Islet precursor cell (in vitro differentiated cells): ENCODE measurements at places on chromosomes 4 and X.

DNA sequence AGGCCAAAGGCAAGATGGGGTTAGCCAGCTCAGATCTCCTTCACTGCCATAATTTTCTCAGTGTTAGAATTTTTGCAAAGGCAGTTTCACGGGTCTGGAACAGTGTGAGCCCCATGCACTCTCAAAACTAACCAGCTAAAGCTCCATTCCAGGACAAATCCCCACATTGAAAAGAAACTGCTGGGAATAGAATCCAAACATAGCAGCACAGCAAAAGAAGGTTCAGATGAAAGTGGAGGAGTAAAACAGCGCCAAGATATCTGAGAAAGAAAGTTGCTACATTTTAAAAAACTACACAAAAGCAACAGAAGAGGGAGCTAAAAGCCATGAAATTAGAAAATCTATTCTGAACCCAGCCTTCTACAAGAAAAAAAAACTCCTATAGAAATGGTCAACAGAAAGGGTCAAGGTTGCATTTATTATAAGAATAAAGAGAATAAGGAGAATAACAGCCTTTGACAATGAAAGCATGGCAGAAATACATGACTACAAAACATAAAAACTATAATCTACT, 39.6 kb upstream of the SLC7A3 start:
- DNase-seq, result no peak

DNA sequence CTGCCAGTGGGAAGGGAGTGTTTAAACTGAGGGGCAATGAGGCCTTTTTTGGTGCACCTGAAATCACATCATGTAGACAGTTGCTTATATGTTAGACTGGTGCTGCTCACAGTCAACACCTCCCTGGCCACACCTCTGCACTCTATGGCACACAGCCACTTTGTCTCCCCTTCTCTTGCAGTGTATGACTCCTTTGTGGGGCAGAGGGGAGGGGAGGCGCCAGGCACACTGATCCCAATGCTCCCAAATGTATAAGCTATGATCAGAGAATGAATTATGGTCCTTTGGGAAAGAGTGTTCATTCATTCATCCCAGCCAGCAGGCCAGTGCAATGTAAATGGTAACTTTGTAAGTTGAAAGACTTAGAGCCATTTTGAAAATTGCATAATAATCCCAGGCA, 4.6 kb upstream of the GPC3 start:
- DNase-seq, result no peak

DNA sequence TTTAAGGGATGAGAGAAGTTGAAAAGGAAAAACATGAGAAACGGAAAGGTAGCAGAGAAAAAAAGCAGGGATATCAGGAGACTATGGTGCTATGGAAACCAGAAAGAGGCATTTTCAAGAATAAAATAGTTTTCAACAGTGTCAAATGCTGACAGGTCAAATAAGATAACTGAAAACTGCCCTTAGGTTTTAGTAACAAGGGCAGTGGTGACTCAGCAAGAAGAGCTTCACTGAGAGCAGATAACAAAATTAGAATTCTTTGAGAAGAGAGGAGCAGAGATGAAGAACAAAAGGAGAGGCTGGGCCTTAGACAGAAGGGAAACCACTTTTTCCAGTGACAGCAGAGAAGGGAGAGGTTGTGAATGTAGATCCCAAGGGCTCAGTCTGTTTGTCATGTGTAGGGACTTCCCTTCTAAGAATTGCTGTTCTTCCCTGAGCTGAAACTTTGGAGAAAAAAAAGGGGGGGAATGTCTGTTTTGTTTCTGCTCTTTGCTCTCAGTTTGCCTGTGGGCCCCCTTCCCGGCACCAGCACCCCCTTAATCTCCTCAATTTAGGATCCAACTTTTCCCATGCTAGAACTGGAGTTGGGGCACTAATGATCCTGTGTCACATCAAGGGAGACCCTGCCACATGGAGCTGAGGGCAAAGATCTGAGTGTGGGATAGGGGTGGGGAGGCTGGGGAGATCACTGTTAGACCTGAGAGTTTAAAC, 26.8 kb upstream of the MAGEA10 start:
- DNase-seq, result no peak

GRCh38 chr4:53963781-53964180, 100.6 kb downstream of the CHIC2 start:
- DNase-seq, result peak; percentile 3

- no peak for DNase-seq
These were observed 55.5 kb downstream of the PDLIM5 start for GRCh38 chr4:94507281-94507680.

GRCh38 chr4:114636192-114636935, 37.8 kb downstream of the UGT8 start:
- DNase-seq, result no peak

GRCh38 chr4:11079171-11079570, 349.5 kb downstream of the HS3ST1 start:
- no peak for DNase-seq

DNA sequence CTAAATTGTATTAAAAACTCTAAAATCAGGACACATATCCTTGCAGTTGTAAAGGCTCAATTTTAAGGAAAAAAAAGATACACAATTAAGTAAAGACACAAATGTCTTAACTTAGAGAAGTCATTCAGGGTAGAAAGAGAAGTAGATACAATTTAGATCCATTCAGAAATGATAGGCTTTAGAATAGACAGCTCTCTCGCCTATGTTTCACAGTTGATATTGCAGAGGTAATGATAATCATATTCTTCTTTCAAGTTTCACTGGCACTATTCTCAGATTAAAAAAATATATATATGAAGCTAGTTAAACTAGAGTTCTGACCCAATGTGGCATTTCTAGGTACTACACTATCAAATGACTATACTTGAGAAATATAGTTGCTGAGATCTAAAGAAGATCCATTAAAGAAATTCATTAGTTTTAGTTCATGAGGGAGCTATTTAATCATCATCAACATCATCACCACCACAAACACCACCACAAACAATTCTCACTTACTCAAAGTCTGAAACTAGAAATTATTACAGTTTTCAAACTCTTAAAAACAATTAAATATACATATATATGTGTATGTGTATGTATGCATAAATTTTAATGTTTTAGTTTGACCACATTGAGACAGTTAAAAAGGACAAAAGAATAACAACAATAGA, 93.1 kb downstream of the ANTXR2 start:
- DNase-seq, result no peak

DNA sequence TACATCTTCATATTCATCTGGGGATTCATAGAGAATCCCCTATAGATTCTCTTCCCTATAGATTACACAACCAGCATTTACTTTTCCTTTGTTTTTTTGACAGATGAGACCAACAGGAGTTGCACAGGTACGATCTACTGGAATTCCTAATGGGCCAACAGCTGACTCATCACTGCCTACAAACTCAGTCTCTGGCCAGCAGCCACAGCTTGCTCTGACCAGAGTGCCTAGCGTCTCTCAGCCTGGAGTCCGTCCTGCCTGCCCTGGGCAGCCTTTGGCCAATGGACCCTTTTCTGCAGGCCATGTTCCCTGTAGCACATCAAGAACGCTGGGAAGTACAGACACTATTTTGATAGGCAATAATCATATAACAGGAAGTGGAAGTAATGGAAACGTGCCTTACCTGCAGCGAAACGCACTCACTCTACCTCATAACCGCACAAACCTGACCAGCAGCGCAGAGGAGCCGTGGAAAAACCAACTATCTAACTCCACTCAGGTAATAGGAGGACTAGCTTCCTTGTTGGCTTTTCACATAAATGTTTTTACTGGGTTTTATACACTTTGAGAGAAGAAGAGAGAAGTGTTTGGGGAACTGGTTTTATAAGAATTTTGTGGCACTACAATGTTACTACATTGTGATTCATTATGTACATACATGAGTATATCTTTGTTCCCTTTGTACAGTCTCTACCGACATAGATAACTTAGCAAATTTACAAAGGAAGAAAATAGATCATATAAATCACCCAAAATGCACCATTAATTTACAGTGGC, 137.2 kb downstream of the DIPK2B start:
- DNase-seq, result peak; percentile 65

DNA sequence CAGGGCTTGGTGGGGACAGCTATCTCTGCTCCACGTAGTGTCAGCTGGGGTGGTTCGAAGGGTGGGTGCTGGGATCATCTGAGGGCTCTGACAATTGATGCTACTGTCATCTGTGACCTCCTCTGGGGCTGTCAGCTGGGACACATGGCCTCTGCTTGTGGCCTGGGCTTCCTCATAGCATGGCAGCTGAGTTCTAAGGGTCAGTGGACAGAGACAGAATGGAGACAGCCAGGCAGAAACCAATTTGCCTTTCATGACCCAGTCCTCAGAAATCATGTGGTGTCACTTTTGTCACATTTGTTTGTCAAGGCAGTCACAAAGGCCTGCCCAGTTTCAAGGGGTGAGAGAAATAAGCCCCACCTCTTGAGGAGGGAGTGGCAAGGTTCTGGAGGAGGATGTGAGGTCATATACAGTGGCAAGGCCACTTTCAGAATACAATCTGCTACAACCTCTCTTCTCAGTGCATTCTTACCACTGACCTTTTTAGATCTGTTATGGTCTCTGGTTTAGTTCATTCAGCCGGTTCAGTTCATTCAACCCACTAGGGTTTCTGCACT, 103.6 kb upstream of the BCOR start:
- no peak for DNase-seq

- peak; percentile 65 for DNase-seq
These were observed 247.6 kb upstream of the RPS6KA3 start for GRCh38 chrX:20514358-20514757.

DNA sequence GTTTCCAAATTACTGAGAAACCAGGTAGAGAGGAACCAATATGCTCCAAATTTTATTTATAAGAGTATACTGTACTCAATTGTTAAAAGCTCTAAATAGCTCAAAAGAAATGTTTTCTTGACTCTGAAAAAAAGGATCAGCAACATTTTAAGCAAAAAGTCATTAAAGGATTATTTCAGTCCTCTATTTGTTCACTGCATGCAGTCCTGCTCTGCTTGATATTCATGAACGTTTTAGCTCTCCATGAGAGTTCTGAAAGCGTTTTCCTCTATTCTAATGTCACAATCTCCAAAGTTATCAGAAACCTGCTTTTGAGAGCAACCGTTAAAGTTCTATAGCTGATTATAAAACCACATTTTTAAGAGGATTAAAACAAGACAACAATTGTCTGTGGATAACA, 110.5 kb downstream of the APOOL start:
- DNase-seq, result no peak

DNA sequence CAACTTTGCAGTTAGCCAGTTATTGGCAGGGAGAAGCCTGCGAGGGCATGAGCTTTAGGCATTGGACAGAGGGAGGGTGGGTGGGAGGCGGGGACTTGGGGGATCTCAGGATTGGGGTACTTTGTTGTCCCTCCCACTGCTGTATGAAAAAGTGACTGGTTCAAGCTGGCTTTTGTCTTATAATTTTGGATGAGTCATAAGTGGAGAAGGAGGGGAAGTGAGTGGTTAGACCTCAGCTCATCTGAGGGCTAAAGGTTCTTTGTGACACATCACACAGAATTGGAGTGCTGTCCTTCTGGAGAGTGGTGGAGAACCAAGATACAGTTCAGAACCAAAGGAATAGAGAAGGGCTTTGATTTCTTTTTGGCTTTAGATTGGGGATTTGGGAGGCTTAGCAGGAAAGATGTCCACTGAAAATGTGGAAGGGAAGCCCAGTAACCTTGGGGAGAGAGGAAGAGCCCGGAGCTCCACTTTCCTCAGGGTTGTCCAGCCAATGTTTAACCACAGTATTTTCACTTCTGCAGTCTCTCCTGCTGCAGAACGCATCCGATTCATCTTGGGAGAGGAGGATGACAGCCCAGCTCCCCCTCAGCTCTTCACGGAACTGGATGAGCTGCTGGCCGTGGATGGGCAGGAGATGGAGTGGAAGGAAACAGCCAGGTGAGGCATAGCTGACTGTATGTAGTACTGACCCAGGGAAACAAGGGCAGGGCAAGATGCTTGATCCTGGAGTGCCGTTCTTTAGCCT, at the start of gene SLC4A4:
Gene SLC4A4, plus strand, starts transcription at position 175 of the 748 bp plus-strand sequence.
- DNase-seq, result no peak

GRCh38 chrX:11664211-11665167, 1.2 kb downstream of the ARHGAP6 start:
- peak; percentile 55 for DNase-seq

DNA sequence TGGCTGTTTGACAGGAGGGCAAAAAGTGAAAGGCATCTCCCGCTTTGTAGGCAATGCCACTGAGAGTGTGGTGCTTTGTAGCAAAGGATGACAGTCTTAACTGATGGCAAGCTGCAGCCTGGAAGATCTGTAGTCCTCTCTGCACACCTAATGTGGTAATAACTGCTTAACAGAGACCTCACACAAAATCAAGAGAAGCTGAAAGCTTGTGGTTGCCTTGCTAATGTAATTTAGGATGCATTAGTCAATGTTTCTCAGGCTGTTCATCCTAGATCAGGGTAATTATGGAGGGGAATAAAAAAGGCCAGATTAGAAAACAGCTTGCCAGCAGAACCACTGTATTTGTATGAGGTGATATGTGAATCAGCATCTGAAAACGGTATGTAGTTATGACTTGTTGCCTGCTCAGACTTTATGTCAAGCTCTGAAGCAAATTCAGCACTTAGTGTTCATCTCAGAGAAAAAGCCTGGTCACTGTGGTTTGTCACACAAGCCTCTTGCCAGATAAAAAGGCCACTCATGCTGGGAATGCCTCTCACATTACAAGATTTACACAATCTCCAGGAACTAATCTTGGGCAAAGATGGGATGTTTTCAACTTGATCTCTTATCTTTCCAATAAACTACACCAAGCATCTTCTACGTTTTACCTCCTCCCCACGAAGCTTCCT, 130.8 kb downstream of the ENOX2 start:
- DNase-seq, result no peak

DNA sequence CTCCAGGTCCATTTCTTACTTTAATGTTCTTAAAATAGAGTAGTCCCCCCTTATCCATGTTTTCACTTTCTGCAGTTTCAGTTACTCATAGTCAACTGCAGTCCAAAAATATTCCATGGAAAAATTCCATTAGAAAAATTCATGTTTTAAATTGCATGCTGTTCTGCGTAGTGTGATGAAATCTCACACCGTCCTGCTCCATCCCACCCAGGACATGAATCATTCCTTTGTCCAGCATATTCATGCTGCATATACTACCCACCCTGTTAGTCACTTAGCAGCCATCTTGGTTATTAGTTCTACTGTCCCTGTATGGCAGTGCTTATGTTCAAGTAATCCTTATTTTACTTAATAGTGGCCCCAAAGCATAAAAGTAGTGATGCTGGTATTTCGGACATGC, 5.4 kb upstream of the PDLIM5 start:
- DNase-seq, result no peak

DNA sequence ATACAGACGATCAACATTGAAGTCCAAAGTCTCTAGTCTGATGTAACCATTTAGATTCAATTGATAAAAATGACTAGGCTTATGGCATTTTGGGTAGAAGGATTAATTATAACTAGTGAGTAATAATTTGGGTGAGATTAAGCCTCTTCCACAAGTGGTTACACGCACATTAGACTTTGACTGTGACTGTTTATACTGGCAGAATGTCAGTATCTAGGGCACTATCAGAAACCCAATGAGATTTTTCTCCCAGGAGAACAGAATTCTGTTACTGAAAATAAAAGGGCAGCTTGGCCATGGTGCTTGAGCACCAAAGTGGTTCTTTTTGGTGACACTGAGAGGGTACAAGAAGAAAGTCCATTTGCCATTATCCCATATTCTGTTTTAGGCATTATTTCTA, 3.3 kb downstream of the PLS3 start:
- no peak for DNase-seq
